Skeletal muscle cell (primary cell): ENCODE measurements at places on chromosomes 6 and 20.

DNA sequence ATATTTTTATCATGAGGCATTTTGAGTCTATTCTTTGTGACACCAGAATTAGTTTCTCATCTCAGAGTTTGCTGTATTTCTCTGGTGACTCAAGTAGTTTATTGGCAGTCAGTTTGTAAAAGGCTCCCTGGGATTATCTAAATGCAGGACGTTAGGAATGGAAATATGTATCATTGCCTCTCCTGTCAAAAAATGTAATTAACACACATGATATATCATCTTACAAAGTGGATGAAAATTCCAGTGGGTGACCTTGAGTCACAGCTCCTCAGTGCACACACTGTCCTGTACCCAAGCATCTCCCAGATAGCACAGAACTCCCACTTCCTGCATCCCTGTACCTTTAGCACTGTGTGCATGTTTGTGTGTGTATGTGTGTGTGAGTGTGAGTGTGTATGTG lies 258.6 kb downstream of the LAMA2 start:
- DNase-seq, result no peak

- DNase-seq, result no peak
Measured at GRCh38 chr20:62135573-62136266, 7.5 kb downstream of the PSMA7 start.

GRCh38 chr20:39066471-39067242 lies 104.5 kb downstream of the DHX35 start:
- no peak for DNase-seq

DNA sequence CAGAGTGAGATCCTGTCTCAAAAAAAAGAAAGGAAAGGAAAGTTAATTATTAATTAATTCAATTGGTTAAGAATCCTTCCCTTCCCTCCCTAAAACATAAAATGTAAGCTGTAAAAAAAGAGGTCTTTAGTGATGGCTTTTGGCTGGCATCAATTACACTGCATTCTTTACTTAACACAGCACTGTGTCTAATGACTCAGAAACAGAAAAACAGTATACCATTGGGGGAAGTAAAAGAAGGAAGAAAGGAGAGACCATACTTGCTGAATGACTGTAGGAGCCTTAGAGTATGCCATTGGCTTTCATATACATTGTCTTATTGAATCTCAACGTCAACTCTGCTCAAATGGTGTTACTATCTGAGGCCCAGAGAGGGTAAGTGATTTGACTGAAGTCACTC lies 18.3 kb upstream of the CITED2 start:
- DNase-seq, result no peak

DNA sequence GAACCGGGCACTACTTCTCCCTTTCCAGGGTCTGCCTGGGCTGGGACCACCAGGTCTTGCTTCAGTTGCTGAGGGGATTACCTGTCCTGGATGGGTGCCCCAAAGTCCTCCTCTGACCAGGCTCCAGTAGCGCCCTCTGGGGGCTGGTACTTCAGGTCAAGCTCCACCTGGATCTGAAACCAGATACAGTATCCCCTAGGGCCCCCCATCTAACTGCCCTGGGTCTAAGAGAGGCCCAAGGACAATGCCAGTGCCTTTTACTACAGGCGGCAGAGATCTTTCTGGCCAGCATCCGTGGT lies 11.2 kb upstream of the SPAG4 start:
- DNase-seq, result no peak

- DNase-seq, result no peak
Measured at GRCh38 chr6:148987982-148988381, 241.2 kb downstream of the UST start.

DNA sequence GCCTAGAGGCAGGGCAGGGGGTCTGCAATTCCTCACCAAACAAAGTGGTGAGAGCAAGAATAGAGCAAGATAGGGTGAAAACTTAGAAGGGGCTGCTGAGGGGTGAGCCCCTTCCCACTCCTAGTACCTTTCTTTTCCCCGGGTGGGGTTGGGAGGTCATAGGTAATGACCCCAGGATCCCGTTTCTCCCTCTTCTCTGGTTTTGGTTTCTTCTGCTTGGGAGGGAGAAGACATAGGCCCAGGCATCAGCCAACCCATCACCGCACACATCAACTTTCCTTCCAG lies 3.5 kb downstream of the VARS1 start:
- no peak for DNase-seq

- DNase-seq, result no peak
Measured at GRCh38 chr20:61271312-61272231, 19.5 kb downstream of the CDH4 start.

DNA sequence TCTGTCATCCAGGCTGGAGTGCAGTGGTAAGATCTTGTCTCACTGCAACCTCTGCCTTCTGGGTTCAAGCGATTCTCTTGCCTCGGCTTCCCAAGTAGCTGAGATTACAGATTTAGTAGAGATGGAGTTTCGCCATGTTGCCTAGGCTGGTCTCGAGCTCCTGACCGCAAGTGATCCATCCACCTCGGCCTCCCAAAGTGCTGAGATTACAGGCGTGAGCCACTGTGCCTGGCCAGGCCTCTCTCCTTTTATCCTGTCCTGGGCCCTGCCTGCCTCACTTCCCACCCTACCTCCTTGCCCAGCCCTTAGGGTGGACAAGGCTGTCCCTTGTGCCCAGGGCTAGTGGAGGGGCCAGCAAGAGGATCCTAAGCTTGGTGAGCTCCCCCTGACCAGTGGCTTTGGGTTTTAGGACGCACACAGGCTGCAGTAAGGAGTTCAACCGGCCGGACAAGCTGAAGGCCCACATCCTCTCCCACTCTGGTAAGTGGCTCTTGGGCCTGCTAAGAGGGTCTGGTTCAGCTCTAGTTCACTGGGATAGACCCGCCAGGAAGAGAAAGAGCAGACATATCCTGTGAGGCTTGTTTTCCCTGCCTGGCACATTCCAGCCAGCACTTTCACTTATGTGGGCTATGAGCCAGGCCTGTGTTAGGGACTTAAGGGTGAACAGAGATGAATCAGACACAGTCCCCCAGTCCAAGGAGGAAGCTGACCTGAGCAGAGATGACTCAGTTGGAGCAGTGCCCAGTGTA lies 21.9 kb upstream of the CHMP4B start:
- peak; percentile 81 for DNase-seq

DNA sequence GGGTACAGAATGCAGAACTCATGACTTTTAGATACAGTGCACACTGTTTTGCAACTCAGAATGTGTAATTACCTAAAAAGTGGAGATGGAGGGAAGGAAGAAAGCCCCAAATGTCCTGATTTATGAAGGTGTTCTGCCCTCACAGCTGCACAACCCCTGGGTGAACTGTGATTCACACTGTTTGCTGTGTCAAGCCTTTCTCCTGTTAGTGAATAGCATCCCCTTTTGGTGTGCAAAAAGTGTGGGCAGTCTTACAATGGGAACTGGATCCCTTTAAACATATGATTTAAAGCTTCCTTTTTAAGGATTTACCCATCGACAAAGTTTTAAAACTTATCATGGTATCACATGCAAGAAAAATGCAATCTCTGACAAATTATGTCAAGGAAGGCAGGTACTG lies 633.4 kb upstream of the EPHA7 start:
- DNase-seq, result peak; percentile 38

- peak; percentile 67 for DNase-seq
Measured at GRCh38 chr6:56490993-56491392, 151.7 kb downstream of the DST start.

- DNase-seq, result no peak
Measured at GRCh38 chr6:35302604-35303241, 5.1 kb downstream of the DEF6 start.

DNA sequence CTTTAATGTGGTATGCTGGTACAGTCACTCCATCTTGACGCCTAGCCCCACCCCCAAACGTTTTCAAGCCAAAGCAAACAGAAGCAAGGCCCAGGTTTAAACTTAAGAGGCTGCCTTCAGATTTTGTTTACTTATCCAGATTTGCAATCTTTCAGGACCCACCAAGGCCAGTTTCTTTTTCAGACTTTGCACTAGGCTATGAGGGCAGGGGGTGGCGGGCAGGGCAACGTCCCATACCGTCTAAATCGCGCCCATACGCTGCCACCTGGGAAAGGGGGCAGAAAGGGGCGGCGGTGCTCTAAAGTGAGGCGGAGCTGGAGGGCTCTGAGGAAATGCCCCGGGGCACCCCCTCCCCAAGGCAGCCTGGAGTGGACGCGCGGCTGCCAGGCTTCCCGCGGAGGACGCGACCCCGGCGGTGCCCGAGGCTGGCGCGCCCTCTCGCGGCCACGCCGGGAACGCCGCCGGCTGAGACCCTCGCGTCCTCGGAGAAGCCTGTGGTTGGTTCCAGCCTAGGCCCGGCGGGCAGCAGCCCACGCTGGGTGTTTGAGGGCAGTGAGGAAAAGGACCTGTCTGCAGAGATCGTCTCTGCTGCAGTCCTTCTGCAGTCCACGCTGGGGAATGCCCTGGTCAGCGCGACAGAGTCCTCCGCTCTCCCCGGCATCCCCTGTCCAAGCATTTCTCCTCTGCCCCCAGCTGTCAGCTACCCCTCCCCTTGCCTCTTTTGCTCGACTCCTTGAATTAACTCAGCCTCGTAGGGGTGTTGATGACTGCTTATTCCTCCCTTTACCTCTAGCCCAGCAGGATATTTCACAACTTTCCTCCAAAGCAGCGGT lies 129.2 kb upstream of the PRND start:
- DNase-seq, result no peak

DNA sequence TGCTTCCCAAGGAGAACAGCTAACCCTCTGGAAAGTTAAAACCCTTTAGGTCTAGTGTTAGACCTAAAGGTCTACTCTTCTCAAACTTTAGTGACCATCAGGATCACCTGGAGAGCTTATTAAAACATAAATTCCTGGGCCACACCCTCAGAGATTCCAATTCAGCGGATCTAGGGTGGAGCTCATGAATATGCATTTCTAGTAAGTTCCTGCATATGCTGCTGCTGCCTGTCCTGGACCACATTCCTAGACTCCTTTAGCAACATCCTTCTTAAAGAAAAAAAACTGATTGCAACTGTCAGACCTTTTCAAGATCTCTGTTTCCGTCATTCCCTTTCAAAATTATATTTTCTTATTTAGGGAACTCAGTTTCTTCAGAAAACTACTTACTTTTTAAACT lies 31.2 kb downstream of the SNAP25 start:
- no peak for DNase-seq

- DNase-seq, result no peak
Measured at GRCh38 chr6:116036075-116036773, 24.5 kb downstream of the FRK start.

DNA sequence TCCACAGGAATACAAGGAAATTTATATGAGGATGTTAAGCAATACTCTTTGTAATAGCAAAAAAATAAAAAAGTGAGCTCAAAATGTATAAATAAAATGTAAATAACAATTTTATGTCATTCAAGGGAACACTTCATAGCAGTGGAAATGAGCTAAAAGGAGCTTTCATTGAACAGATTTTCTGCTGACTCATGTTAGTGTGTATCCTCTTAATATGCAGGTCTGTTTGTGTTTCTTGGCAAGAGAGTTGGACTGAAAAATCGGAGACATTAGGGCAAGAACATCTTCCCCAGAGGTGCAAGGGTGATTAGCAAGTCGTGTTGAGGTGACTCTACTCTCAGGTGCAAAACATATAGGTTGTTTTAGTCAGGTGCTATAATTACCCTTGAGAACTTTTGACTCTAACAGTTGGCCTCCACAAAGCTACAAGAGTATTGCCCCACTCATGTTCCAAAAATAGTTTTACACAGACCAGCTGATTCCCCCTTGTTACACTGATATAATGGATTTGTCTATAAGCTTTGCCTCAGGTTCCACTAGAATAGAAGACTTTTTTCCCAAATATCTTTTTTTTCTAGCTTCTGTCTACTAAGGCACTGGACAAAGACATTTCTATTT lies 702.9 kb downstream of the TENT5A start:
- peak; percentile 22 for DNase-seq

DNA sequence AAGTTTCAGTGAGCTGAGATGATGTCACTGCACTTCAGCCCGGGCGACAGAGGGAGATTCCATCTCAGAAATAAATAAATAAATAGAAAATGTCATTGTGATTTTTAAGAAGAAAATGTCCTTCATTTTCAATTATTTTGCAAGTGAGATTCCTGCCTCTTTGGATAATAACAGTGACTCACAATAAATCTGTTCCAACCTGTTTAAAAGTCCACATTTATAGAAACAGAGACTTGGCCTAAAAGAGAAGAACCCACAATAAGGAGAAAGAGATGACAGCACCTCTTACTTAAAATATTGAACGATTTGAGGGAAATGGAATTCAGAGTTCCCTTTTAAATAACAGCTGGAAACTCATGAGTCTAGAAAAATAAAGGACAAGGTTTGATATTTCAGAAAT lies 373.4 kb upstream of the NOX3 start:
- no peak for DNase-seq

- DNase-seq, result no peak
Measured at GRCh38 chr20:3473944-3474343, 3.1 kb downstream of the ATRN start.

- no peak for DNase-seq
Measured at GRCh38 chr6:44781912-44782597, 394.5 kb downstream of the CDC5L start.

GRCh38 chr20:51277961-51278360 lies 255.1 kb upstream of the KCNG1 start:
- DNase-seq, result no peak

DNA sequence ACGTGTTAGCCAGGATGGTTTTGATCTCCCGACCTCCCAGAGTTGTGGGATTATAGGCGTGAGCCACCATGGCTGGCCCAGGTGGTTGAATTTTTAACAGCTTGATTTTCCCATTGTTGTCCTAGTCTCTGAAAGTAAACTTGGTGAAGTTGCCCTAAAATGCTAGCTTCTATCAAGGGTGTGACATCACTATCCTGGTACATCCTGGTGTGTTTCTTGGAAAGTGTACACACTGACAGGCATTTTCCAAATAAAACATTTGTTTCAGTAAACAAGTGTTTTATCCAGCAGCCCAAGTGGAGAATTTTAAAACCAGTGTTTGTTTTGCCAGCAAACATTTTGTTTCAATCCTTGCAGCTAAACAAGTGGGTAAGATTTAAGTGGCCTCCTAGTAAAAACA lies 40.5 kb upstream of the RREB1 start:
- no peak for DNase-seq

DNA sequence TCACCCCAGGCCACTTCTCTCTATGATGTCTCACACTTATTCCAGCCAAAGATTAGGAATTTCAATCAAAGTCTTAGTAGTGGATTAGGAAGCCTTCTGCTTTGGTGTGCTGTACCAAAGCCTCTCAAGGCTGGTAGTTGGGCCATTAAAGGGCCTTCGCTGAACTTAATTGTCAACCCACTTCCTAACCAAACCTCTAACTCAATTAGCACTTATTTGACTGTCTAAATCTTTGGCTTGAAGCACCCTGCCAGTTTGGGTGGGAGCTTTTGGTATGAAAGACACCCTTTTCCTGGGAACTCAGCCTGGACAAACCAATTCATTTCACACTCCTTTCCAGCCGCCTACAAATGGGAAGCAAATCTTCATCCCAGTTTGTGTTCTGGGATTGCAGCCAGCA lies 81.5 kb downstream of the BMP2 start:
- no peak for DNase-seq
